ENCODE measurements at places on chromosomes 12 and 14. TPM values are rescaled to one million over a fixed set of nuclear protein-coding genes. Genes with fewer than 3 reads are reported as not detected.
A peak's percentile ranks its signal among the peaks of the same experiment; 100 is the strongest.

GRCh38 chr12:46661110-46661845 lies 164.5 kb downstream of the SLC38A4 start:
- peak; percentile 80 for DNase-seq

DNA sequence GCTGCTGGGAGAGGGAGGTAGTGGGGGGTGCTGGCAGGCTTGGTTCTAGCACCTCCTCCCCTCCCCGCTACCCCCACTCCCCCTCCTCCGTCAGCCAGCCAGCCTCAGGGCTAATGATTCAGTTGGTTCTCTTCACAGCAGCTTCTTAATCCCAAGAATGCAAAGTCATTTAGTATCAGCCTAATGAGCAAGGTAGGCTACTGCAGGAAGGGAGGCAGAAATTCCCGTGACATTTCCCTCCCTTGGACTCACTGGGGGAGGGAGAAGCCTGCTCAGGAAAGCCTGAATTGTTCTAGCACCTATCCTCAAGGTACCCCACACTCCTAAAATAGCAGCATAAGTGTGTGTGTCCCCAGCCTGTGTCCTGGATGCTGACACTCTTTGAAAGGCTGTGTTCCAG lies 29.8 kb downstream of the ITPK1 start:
- DNase-seq = peak; percentile 64

DNA sequence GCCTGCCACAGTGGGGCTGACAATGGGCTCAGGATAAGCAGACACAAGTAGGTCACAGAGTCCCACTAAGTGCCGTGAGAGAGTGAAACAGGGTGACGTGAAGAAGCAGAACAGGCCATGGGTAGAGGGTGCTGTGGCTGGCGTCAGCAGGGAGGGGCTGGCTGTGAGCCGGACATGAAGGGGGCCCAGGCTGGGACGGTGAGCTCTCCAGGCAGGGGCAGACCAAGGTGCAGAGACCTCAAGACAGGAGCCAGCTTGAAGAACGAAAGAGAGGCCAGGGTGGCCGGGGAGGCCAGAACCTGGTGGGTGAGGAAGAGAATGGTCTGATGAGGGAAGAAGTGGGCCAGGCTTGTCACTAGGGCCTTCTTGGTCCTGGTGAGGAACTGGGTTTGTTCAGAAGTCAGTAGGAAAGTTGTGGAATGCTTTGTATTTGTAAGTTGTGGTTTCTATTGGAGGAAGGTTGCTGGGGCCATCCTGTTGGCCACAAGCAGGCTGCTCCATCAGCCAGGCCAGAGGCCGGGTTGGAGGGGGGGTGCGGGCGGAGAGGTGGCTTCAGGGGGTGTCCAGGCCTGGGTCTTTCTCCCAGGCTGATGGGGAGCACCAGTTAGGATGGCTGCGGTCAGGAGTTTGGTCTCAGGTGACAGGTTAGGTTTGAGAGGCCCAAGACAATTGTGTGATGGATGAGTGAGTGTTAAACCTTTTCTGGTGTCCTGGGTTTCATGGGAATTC lies 21.4 kb upstream of the MLXIP start:
- no peak for DNase-seq

The KRT77 gene
- total RNA-seq = not detected

DNA sequence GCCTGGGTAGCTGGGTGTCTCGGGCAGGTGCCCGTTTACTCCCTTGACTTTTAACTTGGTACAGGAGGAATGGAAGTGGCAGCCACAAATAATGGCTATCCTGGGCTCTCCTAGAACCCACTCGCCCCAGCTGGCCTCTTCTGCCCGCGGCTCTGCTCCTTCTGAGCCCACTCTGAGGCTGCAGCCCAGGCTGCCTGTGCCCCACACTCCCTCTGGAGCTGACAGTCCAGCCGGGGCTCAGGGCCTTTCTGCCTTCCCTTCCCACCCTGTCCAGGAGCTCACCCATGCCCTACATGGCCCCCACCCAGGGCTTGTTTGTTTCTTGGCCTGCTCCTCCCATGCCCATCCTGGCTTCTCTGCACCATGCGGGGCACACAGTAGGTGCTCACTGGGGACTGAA lies 15.6 kb downstream of the ZNF839 start:
- no peak for DNase-seq

GRCh38 chr12:2242216-2242615 lies 189.4 kb downstream of the CACNA1C start:
- no peak for DNase-seq

- no peak for DNase-seq
Measured at GRCh38 chr12:128204711-128205110, 62.3 kb upstream of the TMEM132C start.

DNA sequence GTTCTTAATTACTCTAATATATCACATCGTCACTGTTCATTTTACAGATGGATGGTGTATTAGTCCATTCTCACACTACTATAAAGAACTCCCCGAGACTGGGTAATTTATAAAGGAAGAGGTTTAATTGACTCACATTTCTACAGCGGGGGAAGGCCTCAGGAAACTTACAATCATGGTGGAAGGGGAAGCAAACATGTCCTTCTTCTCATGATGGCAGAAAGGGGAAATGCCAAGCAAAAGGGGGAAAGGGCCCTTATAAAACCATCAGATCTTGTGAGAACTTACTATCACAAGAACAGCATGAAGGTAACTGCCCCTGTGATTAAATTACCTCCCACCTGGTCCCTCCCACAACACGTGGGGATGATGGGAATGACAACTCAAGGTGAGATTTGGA lies 6.5 kb downstream of the TMBIM4 start:
- DNase-seq = no peak

GRCh38 chr12:104719700-104720338 lies 238.3 kb downstream of the SLC41A2 start:
- DNase-seq = no peak

DNA sequence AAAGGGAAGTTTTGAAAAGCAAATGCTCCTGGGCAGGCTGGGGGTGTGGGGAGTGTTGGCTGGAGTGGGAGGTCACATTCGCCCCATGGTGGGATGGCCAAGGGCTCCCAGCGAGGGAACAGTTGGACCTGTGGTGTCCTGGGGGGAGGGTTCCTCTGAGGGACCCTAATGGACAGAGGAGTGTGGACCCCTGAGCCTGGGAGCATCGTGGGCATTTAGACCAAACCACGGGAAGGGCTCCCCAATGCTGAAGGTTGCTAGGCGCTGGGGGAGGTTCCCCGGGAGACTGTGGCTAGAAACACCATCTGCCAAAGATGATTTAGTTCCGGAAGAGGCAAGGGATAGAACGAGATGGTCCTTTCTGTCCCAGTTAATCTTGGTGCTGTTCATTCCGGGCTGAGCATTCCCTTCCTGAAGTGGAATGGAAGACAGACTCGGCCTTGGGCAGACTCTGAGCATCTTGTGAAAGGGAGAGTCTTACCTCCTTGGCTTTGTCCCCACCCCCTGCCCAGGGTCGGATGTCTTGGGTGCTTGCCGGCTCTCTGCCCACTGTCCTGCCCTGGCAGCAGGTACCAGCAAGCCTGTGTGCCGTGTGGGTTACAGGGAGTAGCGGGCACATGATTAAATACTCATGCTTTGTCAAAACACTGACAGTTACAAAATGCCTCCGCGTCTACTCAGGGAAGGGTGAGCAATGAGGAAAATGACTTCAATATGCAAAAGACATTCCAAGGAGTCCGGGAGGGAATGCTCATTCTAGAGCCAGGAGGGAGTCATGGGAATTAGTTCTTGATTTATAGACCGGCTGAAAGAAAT lies 215.9 kb downstream of the CACNA1C start:
- no peak for DNase-seq

DNA sequence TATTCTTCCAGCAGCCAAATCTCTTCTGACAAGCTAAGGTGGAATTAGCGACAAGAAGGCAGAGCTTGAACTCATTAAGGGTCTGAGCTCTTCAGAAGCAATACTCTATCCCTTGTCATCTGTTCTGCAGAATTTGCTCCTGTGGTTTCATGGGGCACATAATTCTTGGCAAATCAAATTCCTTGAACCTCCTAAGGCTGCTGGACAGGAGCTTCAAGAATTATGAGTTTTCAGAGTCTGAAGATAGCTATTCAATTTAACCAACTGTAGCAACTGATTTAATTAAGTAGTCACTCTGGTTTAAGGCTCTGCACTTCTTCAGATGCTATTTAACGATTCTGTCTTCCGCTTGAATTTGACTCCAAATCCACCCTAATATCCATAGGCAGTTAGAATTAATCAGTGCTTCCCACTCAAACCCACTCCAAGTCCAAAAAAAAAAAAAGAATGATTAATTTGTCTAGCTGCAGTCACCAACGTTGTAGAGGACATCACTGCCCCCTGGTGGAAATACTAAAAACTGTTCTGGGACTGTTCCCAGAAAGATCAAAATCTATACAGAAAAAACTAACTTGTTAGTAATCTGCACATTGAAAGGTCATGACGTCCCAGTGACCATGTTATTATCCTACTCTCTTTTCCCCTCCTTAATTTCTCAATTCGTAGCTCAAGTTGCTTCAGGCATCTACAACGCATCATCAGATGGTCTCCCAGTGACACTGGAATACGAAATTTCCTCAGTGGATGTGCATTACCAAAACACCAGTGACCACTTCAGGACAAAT lies 169.9 kb downstream of the KIF21A start:
- peak; percentile 70 for DNase-seq

The PTGDR gene
- 0.23 TPM for total RNA-seq

The TMX1 gene
- 123 TPM for total RNA-seq

The PELI2 gene
- total RNA-seq = 24.5 TPM

DNA sequence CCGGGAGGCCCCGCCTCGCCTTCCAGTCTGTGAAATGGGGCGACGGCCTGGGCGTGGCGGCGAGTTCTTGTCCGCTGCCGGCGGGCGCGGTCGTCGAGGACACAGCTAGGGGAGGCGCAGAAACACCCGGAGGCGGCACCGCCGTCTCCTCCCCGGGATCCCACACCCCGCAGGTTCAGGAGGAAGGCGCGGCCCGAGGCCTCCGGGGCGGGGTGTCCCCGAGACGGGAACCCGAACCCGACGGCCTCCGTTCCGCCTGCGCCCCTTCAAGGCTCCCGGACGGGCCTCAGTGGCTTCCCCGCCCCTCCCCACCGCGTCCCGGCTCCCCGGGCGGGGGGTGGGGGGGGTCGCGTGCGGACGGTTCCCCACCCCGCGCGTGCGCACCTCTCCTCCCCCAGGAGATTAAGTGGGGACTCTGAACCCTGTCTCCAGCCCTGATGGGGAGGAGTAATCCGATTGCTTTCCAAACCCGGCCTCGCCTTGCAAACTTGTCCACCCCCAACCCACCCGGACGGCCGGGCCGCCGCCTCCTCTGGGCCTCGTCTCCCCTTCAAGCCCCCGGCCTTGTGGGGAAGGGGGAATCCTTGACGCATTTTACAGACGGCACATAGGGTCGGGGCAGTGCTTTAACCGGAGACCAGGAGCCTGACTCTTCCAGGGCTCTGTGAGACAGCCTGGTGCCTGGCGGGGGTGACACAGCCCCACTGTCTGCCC lies 35.3 kb upstream of the ANKRD9 start:
- peak; percentile 59 for DNase-seq

GRCh38 chr14:39417014-39417413 lies 15.2 kb downstream of the FBXO33 start:
- DNase-seq = peak; percentile 86

DNA sequence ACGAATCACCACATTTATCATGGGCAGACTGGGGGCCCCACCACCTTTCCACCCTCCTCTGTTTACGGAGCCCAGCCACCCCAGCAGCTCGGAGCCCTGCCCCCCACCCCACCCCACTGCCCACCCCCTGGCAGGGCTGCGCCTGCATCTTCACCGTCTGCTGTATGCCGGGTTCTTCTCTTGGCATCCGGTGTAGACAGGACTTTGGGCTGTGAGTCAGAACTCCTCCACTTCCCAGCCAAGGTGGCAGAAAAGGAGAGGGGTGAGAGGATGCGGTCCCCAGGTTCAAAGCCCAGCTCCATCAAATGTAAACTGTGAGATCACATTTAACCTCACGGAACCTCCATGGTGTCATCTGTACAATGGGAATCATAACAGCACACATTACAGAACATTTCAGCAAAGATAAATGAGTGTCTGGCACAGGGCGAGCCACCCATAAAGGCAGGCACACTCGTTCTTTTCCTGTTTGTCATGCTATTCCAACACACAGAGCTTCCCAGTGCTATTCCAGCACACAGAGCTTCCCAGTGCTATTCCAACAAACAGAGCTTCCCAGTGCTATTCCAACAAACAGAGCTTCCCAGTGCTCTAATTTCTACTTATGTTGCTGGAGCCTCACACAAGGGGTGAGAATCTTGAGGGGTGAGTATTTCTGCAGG lies 292.7 kb upstream of the RTL1 start:
- DNase-seq = no peak

DNA sequence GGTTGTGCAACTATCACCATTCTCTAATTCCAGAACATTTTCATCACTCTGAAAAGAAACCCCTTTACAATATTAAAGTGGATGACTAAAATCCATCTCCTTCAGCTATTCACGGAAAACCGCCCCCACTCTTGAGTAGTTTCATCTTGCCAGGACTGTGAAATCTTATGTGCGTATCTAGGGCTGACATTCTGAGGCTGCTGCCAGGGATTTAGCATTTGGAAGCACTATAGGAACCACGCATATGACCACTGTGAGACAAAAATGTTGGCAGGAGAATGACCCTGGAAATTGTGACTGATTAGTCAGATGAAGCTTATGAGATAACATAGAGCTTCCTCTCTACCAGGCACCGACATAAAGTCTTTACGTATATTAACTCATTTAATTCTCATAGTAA lies 305.2 kb upstream of the PDE3A start:
- no peak for DNase-seq

GRCh38 chr12:72485017-72485701 lies 213.0 kb downstream of the TRHDE start:
- no peak for DNase-seq

The VRTN gene
- total RNA-seq = 143 TPM

The INSM2 gene
- total RNA-seq = not detected

DNA sequence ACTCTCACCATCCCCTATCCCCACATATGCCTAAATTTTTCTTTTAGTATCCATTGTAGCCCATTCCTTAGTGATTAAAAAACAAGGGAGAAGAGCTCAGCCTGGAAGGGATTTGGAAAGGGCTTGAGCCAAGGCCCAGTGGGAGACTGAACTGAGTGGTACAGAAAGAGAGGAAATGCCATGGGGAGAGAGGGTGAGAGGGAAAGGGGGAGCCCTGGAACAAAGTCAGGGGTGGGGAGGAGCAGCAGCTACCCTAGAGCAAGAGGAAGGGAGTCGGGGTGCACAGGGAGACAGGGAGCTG lies 2.6 kb upstream of the ATN1 start:
- no peak for DNase-seq

DNA sequence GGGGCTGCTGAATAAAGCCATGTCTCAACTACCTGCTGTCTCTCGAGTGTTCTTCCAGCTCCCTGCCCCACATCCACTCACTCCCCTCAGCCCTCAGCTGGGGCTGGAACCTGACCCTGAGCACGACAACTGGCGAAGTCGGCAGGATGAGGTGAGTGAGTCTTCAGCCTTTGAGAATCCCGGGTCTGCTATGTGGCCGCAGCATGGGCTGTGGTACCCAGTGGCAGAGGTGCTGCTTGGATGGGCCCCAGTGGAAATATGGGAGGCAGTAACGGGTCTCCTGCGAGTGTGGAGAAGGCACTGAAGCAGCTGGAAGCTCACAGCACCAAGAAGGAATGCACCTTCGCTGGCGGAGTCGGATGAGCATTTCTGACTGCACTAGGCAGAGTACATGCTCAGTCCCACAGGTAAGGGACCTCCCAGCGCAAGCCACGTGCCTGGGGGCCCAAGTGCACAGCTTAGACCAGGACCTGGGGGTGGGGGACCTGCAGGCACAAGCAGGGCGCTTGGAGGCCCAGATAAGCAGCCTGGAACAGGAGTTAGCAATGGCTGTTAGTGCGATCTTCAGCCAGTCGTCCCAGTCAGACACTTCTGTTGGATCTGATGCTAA lies 95.5 kb upstream of the TMPO start:
- DNase-seq = no peak
